Suprapubic skin (tissue), 4 donors: ENCODE measurements at places on chromosomes 12 and 14. TPM values are rescaled to one million over a fixed set of nuclear protein-coding genes. Genes with fewer than 3 reads are reported as not detected.

The KRT77 gene
- 146 TPM for total RNA-seq

The NUAK1 gene
- total RNA-seq, result 43.5 TPM

DNA sequence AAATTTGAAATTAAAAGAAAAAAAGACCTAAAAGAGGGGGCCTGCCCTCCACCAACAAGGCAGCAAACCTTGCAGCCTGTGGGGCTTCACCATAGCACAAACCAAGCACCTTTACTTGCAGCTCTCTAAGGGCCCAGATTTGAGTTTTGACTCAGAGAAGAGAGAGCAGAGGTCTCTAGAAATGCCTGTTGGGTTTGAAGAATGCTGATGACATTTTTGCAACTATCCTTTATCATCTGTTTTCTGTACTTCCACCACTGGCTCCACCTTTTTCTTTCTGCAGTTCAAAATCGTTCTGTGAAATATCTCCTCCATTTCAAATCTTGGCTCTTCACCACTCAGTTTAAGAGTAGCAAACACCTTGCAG lies 83.8 kb upstream of the HMGA2 start:
- no peak for DNase-seq

DNA sequence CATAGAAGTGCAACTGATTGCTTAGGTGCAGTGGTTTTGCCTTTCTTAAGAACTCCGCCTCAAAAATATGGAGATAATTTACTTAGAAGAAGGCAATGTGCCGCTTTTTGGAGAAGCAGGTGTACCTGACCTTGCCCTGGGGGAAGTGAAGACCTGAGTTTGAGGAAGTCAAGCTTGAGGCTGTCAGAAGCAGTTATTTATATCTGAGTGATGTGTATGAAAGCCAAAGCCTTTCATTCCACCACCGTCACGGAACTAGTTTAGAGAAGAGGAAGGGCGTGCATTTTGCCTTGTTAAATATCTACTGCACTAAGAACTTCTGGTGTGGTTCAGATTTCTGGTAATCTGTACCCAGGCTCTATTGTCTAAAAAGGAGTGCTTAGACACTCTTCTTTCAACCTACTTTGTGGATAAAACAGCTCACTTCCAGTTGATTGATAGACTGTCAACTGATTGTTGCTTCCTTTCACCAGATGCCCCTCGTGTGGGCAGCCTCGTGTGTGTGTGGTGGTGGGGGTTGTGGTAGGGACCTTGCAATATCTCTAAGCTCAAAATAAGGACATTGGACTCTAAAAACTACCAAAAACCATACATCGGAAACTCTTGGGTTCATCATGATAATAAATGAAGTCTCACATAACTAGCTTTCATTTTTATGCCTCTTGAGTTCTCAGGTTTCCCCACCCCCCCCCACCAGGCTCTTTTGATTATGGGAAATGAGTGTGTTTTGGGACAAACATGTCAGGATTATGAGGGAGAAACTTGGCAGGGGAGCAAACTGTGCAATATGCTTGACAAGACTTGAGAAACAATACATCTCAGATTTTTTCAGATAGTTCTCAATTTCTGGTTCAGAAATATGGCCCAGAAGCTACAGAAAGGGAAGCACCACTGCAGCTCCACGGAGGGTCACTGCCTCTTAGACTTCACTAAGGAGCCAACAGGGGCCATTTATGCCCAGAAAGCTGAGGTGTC lies 78.6 kb downstream of the ARF6 start:
- DNase-seq, result no peak

DNA sequence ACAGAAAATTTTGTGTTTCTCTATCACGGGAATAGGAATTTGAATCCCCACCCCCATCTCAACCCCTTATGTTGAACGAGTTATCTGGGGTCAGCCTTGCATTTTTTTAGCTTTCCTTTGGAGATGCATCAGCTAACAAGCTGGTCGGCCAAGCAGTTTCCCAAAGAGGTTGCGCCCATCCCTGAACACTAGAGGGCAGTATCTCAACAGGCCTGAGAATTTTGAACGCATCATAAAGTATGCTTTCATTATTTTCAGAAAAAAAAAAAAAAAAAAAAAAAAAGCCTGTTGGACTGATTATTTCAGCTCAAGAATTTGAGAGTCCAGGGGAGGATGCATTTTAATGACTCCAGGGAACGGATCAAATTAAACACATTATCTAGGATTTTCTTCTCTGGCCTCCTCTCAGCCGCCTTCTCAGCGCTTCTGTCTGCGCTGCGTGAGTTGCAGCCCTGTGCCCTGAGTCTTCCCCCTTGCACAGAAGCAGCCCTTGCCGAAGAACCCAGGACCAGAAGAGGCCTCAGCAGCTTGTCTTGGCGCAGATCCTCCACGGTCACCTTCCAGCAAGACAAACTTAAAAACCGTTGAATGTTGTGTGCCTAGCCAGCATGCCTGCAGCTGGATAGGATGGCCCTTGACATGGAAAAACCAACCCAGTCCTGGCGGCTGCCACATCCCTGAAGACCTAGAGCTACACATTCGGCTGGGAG lies 76.6 kb upstream of the GZMB start:
- DNase-seq, result no peak

DNA sequence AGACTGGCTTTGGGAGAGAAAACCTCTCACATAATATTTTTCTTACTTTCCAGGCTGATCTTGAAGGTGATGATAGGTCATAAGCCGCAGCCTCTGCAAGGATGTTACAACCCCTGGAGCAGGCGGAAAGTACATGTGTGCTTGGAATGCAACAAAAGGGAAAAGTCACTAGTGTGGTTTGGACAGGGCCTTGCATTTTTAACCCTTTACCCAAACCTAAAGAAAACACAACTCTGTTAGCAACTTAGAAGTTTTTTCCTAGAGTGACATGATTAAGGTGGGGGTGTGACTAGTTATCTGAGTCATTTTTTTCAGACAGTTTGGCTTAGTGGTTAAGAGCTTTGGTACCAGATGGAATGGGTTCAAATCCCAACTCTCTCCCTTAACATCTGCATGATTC lies 97.0 kb downstream of the TMEM30B start:
- DNase-seq, result no peak

GRCh38 chr12:40224439-40225291 lies at the start of gene LRRK2:
Gene LRRK2 (plus strand): TSS chr12:40224997. CDS start chr12:40225132, 135 bp downstream.
- peak; percentile 86 for DNase-seq
